ENCODE measurements at places on chromosomes 16 and 17.

GRCh38 chr17:39753514-39754160, 15.9 kb downstream of the GRB7 start:
- DNase-seq = no peak

GRCh38 chr16:82368041-82368440, 198.0 kb upstream of the MPHOSPH6 start:
- peak; percentile 15 for DNase-seq

- no peak for DNase-seq
Observed at GRCh38 chr16:22844416-22844815, 30.5 kb downstream of the HS3ST2 start.

DNA sequence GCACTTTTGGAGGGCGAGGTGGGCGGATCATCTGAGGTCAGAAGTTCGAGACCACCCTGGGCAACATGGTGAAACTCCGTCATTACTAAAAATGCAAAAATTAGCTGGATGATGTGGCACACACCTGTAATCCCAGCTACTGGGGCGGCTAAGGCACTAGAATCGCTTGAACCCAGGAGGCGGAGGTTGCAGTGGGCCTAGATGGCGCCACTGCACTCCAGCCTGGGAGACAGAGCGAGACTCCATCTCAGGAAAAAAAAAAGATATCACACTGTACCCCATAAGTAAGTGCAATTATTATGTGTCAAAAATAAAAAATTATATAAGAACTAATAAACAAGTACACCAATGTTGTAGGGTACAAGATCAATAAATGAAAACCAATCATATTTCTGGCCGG, 200.0 kb downstream of the CDRT15L2 start:
- DNase-seq = no peak

GRCh38 chr17:1021147-1021546, 24.2 kb downstream of the TIMM22 start:
- DNase-seq = no peak

GRCh38 chr16:642189-643049, 791 bp downstream of the MCRIP2 start:
- no peak for DNase-seq

GRCh38 chr17:11547853-11548252, 50.4 kb upstream of the DNAH9 start:
- DNase-seq = no peak

DNA sequence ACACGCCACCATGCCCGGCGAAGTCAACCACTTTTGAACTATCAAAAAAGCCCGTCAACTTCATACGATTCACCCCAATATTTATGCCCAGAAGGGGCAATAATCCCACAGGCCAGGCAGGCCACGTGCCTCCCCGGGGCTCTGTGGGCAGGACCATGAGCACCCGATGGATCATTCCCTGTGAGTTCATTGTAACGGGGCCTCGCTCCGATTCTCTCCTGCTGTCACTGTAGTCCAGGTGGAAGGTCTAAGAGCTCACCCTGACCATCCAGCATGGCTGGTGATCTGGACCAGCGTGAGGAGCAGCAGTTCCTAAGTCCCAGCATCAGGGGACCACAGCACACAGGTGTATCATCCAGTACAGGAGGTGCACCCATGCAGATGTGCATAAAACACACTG, 77.5 kb upstream of the DOC2B start:
- DNase-seq = no peak

DNA sequence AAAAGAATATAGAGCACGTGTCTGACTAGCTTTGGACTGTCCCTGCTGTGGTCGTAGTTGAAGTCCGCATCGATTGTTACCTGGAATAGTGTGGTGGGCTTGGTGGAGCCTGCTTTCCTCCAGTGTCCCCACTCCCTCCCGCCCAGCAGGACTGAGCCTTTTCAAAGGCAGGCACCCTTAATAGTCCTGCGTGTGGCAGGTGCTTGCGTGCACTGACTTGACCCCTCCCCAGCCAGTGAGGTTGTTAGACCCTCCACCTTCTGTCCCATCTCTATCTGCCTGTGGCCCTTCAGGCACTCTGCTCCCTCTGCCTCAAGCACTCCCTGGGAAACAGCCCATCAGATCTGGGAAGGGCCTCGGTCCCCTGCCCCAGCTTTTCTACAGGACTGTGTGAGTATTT, 36.6 kb downstream of the TMEM11 start:
- DNase-seq = no peak
